ENCODE measurements at places on chromosomes 16 and 17. TPM values are rescaled to one million over a fixed set of nuclear protein-coding genes. Genes with fewer than 3 reads are reported as not detected.

Gene ACACA
- total RNA-seq, result 50.9 TPM

Gene SEPTIN12
- not detected for total RNA-seq

Gene C16orf96
- total RNA-seq, result 0.12 TPM

Gene CRAMP1
- 17.2 TPM for total RNA-seq

Gene PTX4
- 0.18 TPM for total RNA-seq

Gene TMEM106A
- total RNA-seq, result 18.2 TPM

Gene KRT31
- 0.47 TPM for total RNA-seq

Gene SETD1A
- total RNA-seq, result 9.5 TPM

Gene ANTKMT
- total RNA-seq, result 19.9 TPM

Gene LGALS9B
- total RNA-seq, result not detected

Gene KRTAP9-8
- not detected for total RNA-seq

Gene ADAMTS18
- 17.3 TPM for total RNA-seq

Gene UTP4
- 24.9 TPM for total RNA-seq

Gene PPP1R1B
- 6.1 TPM for total RNA-seq

Gene SLC5A11
- 3.7 TPM for total RNA-seq

Gene CA7
- total RNA-seq, result 0.12 TPM

Gene CCDC200
- not detected for total RNA-seq

Gene KCNJ12
- 11.3 TPM for total RNA-seq

Gene KIF2B
- not detected for total RNA-seq

Gene CRYBA1
- not detected for total RNA-seq

Gene ABCC3
- total RNA-seq, result 13.5 TPM

Gene C17orf113
- total RNA-seq, result 6.7 TPM

Gene CTCF
- total RNA-seq, result 49.9 TPM

Gene OTOP3
- total RNA-seq, result not detected

Gene RBFOX1
- total RNA-seq, result 9.0 TPM

Gene ROGDI
- total RNA-seq, result 19.6 TPM

Gene TEKT1
- 0.70 TPM for total RNA-seq

Gene TNRC6C
- 25.2 TPM for total RNA-seq

Gene CCR7
- total RNA-seq, result 0.76 TPM

Gene KRTAP1-1
- not detected for total RNA-seq

Gene PIK3R5
- 5.4 TPM for total RNA-seq

Gene BCO1
- 3.2 TPM for total RNA-seq

Gene KRTAP4-9
- not detected for total RNA-seq

Gene ZFPM1
- total RNA-seq, result 2.8 TPM

Gene TBC1D24
- total RNA-seq, result 24.3 TPM

Gene GNGT2
- 0.41 TPM for total RNA-seq

Gene CETP
- 8.6 TPM for total RNA-seq

Gene CD300E
- total RNA-seq, result 1.1 TPM

Gene HP
- 4.3 TPM for total RNA-seq

Gene NACA2
- not detected for total RNA-seq

Gene LPO
- total RNA-seq, result not detected

Gene CORO1A
- 30.8 TPM for total RNA-seq

Gene ST6GALNAC2
- 6.9 TPM for total RNA-seq

Gene SPAG7
- 76.4 TPM for total RNA-seq

Gene CEP295NL
- 8.1 TPM for total RNA-seq
